ENCODE measurements at places on chromosomes 7 and 10. TPM values are rescaled to one million over a fixed set of nuclear protein-coding genes. Genes with fewer than 3 reads are reported as not detected.

Gene ZNF365
- total RNA-seq: 2.7 TPM

Gene SCART1
- 2.5 TPM for total RNA-seq

Gene HTR5A
- total RNA-seq: not detected

Gene SPDYE2B
- total RNA-seq: not detected

Gene PITX3
- total RNA-seq: 0.39 TPM

Gene PPP1R17
- not detected for total RNA-seq

Gene C7orf33
- total RNA-seq: not detected

Gene TMEM178B
- total RNA-seq: 0.49 TPM

Gene FRMD4A
- total RNA-seq: 33.3 TPM

Gene PCDH15
- total RNA-seq: 0.89 TPM

Gene BEND7
- 6.9 TPM for total RNA-seq

Gene MYOF
- 90.4 TPM for total RNA-seq

Gene ASIC3
- total RNA-seq: 0.39 TPM

Gene CALCR
- 0.49 TPM for total RNA-seq

Gene SYT15
- 0.79 TPM for total RNA-seq

Gene OR13A1
- 0.10 TPM for total RNA-seq

Gene ETV1
- total RNA-seq: 8.7 TPM

Gene FAM221A
- 5.3 TPM for total RNA-seq

Gene NME8
- 0.79 TPM for total RNA-seq

Gene ERCC6
- total RNA-seq: 17.2 TPM

Gene FKBP9
- total RNA-seq: 194 TPM

Gene CYP3A7
- total RNA-seq: 0.39 TPM

Gene STRIP2
- 1.9 TPM for total RNA-seq

Gene VWC2
- total RNA-seq: 0.49 TPM

Gene ADCY1
- 5.7 TPM for total RNA-seq

Gene DENND2A
- 24.9 TPM for total RNA-seq

Gene IDI2
- not detected for total RNA-seq
